Bronchial epithelial cell (primary cell): ENCODE measurements at places on chromosomes 16 and 17. TPM values are rescaled to one million over a fixed set of nuclear protein-coding genes. Genes with fewer than 3 reads are reported as not detected.

SPNS3 gene
- 0.26 TPM in 1 of 2 replicates, not detected in the other for total RNA-seq

- DNase-seq, result peak; percentile 36
These were observed 296.7 kb upstream of the IRX5 start for GRCh38 chr16:54633943-54634362.

LITAFD gene
- not detected in 2 replicates for total RNA-seq

EFCAB13 gene
- total RNA-seq, result 0.26 and 5.1 TPM in 2 replicates

DNA sequence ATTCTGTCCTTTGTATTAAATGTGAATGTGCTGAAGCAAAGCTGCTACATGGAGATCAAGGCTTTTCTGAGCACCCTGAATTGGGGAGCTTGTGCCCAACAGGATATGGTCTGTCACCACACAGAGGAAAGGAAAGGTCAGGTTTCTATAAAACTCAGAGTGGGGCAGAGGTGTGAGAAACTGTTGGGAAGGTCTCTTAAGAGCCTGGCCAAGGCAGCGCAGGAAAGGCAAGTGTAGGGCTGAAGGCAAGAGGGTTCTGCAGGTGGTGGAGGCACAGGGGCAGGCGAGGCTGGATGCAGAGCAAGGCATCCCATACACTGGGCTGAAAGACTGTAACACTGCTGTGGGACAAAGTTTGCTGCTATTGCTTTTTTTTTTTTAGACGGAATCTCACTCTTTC is 8.1 kb downstream of the COX6A2 start:
- DNase-seq, result no peak

- peak; percentile 66 for DNase-seq
These were observed 24.8 kb downstream of the TMC7 start for GRCh38 chr16:19008245-19009169.

- peak; percentile 23 for DNase-seq
These were observed 23.1 kb upstream of the C16orf78 start for GRCh38 chr16:49350265-49351095.

DNA sequence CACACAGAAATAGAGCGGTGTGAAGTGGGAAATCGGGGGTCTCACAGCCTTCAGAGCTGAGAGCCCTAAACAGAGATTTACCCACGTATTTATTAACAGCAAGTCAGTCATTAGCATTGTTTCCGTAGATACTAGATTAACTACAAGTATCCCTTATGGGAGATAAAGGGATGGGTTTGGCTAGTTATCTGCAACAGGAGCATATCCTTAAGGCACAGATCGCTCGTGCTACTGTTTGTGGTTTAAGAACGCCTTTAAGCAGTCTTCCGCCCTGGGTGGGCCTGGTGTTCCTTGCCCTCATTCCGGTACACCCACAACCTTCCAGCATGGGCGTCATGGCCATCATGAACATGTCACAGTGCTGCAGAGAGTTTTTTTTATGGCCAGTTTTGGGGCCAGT is 27.0 kb downstream of the TMC6 start:
- no peak for DNase-seq

TP53TG3C gene
- not detected in 2 replicates for total RNA-seq

DNA sequence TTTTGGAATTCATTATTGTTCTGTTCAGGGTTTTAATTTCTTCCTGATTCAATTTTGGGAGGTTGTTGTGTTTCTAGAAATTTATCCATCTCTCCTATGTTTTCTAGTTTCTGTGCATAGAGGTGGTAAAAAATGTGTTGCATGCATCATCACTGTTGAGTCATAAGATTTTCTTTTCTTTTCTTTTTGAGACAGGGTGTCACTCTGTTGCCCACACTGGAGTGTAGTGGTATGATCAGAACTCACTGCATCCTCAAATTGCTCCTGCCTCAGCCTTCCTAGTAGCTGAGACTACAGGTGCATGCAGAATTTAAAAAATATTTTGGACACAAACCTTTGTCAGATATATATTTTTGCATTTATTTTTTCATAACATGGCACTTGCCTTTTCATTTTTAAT is 184.8 kb downstream of the BCAS3 start:
- peak; percentile 10 for DNase-seq

DNA sequence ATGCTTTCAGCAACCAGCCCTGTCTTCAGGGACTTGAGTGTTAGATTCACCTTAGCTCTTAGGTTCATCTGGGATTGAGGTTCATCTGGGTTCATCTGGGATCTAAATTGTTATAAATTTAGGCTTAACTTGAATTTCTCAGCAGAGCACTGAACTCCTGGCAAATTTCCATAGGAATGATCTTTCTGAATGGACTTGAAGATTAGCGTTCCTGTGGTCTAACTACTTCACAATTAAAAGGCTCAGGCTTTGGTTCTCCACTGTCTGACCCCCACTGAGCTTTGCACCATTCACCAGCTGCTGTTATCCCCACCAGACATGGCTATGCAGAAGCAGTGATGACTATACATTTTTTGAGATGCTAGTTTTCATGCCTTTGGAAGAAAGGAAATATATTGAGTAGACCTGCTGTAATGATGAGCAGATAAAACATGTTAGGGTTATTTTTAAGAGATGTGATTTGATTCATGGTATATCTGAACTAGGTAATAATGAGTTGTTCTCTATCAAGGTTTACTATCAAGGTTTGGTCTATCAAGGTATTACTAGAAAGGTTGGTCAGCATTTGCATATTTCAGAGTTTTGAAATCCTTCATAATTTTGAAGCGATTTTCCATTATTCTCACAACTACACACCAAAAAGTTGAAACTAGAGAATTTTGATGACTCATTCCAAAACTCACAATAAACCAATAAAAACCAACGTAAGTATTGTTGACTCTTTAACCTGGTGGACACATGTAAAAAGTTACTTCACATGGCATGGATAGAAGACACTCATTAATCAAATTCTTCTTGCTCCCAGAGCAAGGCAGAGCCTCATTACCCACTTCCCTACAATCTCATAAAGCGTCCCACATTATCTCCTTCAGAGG is 71.7 kb downstream of the SNX11 start:
- DNase-seq, result no peak

- no peak for DNase-seq
These were observed 44.2 kb upstream of the DNAH9 start for GRCh38 chr17:11554042-11554441.

SLC52A1 gene
- 0.26 and 0.53 TPM in 2 replicates for total RNA-seq

MYO1D gene
- total RNA-seq, result 35.8 and 42.9 TPM in 2 replicates

CES1 gene
- 0.26 TPM in 2 replicates for total RNA-seq

GRCh38 chr17:32993977-32994376 is 2.3 kb downstream of the SPACA3 start:
- peak; percentile 41 for DNase-seq

DNA sequence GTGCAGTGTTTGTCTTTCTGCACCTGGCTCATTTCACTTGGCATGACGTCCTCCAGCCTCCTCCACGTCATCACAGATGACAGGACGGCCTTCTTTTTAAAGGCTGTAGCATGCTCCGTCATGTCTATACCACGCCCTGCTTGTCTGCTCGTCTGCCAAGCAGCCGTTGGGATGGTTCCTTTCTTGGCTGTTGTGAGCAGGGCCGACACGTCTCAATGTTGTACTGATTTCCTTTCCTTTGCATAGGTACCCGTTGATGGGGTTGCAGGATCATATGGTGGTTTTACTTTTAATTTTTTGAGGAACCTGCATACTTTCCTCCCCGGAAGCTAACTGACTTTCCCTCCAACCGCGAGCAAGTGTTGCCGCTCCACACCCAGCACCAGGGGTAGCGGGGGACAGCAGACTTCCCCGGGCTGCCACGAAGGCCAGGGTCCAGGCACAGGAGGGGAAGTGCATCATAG is 212.2 kb upstream of the ZNF469 start:
- peak; percentile 44 for DNase-seq

MLKL gene
- total RNA-seq, result 2.7 and 6.3 TPM in 2 replicates

- no peak for DNase-seq
These were observed 2.4 kb upstream of the SLC5A10 start for GRCh38 chr17:18949566-18949965.

DNA sequence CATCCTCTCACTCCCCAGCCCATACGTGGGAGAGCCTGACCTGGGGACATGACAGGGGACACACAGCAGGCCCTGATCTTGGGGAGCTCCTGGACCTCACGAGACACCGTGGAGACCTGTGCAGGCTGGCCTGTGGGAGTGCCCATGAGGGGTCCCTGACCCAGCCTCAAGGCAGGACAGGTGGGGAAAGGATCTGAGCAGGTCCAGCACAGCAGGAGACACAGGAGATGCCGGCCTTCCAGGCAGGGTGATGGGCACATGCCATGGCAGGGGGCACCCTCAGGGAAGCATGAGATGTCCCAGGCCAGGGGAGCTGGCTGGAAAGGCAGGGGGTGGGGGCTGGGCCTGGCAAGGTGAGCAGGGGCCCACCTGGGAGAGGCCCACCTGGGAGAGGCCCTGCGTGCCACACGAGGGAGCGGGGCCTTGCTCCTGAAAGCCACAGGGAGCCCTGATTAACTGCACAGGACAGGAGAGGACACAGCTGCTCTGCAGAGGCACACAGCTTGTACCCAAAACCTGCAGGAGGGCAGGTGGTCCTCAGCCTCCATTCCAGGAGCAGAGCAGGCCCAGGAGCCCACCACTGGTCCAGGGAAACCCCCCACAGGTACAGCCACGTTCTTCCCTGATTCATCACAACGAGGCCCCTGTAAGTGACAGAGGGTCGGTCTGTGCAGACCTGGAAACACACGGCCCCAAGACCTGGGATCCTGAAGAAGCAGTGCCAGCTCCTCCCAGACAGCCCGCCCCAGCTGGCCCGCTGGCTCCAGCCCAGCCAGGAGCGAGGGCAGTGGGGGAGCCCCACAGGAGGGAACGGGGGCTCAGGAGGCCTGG is 26.6 kb upstream of the KRT17 start:
- no peak for DNase-seq
